GF-D8 (cell line): ENCODE measurements at places on chromosomes 3 and 15.

- DNase-seq: no peak
Observed at GRCh38 chr3:30944124-30944523, 49.7 kb upstream of the GADL1 start.

- DNase-seq: no peak
Observed at GRCh38 chr15:71329041-71329440, 213.8 kb downstream of the THSD4 start.

GRCh38 chr3:56363720-56364119 lies 104.5 kb downstream of the ERC2 start:
- DNase-seq: no peak

GRCh38 chr3:149388001-149388440 lies 10.6 kb upstream of the TM4SF1 start:
- DNase-seq: no peak

DNA sequence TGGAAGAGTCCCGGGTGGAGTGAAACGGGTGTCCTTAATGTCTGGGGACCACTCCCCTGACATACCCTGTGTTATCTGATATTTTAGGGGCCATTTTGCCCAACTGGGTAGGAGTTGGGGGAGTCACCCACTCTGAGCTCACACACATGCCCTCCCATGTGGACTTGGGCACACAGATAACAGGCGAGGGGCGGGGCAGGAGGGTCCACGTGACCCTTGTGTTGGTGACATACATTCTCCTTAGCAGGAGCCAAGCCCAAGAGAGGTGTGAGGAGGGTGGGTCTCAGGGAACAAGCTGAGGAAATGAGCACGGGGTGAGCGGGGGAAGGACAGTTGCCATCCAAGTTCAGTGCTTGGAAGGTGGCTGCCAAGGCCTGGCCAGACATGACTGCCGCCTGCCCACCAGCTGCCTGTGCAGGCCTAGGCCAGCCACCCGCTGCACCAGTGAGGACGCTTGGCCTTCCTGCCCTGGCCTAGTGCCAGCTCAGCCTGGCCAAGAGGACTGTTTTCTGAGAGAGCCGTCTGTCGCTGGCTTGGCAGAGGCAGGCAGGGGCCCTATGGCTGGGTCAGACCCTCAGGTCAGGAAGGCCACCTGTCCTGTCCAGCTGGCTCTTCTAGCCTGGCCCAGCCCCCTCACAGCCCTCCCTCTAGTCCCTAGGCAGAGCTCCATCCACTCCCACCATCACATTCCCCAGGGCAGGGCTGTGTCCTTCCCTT lies 31.3 kb upstream of the TMEM115 start:
- no peak for DNase-seq

GRCh38 chr3:62607287-62608029 lies 234.1 kb upstream of the FEZF2 start:
- no peak for DNase-seq

DNA sequence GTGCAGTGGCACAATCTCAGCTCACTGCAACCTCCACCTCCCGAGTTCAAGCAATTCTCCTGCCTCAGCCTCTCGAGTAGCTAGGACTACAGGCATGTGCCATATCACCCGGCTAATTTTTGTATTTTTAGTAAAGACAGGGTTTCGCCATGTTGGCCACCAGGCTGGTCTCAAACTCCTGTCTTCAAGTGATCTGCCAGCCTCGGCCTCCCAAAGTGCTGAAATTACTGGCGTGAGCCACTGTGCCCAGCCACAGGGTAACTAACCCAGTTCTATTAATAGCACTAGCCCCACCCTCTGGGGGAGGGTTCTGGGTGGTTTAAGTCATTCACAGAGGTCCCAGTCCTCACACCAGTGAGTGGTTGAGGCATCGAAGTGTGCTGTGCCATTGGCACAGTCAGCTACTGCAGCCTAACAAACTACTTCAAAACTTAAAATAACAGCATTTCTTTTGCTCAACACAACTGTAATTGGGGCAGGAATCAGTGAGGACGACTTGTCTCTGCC lies 44.0 kb downstream of the RHCG start:
- DNase-seq: no peak

GRCh38 chr15:26632500-26632899 lies 140.4 kb downstream of the GABRB3 start:
- DNase-seq: no peak

GRCh38 chr3:7651274-7651673 lies 790.4 kb downstream of the GRM7 start:
- no peak for DNase-seq

- no peak for DNase-seq
Observed at GRCh38 chr3:73669260-73669659, 44.5 kb upstream of the PDZRN3 start.

DNA sequence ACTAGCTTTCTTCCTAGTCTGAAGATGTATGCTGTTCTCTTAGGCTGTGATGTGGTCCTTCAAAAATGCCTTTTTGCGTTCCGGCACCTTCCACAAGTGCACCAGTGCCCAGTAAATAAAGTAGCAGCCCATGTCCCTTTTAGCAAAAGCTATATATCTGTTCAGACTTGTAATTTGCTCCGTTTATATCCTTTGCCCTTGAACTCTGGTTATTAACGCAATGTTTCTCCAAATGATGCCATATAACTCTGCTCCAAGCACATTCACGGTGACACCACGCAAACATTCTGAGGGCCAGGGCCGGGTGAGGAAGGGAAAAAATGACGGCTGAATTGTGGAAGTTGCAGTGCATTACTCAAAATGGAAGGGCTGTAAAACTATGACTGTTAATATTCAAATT lies 1001.1 kb upstream of the NR2F2 start:
- no peak for DNase-seq

GRCh38 chr3:86563400-86563970 lies 427.5 kb downstream of the VGLL3 start:
- DNase-seq: no peak

DNA sequence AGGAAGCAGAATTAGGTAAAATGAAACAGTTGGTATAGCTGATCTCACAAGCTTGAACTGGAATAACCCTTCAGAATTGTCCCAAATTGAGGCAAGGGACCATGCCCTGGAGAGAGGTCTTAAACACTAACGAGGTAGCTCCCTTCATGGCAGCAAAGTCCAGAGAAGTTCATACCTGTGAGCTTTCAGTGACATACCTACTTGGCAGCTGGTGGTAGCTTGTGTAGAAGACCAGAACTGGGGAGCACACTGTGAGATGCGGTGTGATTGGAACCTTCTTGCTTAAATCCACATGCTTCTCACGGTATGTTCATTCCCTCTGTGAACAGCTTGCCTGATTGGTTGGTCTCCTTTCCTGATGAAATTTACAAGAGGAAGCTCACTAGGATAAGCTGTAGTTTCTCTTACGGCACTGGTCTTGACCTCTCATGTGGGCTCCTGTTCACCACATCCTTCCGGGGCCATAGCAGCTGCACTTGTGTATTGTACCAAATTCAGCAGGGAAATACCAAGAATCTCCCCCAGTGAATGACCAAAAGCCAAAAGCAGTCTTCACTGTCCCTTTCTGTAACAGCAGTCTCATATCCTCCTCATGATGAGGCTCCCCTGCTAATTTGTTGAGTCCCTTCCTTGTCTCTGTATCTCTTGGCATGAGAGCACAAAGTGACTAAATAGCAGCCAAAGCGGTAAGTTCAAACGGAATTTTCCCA lies 483.7 kb upstream of the FRG2C start:
- no peak for DNase-seq

- DNase-seq: no peak
Observed at GRCh38 chr3:52183786-52184445, 14.0 kb upstream of the ALAS1 start.

- no peak for DNase-seq
Observed at GRCh38 chr3:23264413-23264812, 61.3 kb downstream of the UBE2E2 start.

DNA sequence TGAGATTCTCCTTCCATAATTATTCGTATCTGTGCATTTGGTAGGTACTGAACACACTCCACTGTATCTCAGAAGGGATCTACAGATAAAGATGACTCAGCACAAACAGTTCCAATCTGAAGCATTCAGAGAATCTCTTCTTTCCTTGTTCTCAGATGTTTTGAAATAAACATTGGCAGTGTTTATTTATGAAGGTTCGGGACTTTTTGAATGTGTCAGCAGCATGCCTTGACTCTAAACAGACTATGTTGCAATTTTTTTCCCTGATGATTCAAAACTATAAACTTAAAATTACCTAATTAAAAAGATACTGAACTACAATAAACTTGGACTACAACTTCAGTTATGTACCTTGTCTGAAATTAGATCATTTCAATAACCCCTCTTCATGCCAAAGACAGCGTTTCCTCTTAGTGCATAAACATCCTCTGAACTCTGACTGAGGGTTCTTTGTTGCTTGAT lies 612.9 kb upstream of the TBL1XR1 start:
- DNase-seq: no peak

DNA sequence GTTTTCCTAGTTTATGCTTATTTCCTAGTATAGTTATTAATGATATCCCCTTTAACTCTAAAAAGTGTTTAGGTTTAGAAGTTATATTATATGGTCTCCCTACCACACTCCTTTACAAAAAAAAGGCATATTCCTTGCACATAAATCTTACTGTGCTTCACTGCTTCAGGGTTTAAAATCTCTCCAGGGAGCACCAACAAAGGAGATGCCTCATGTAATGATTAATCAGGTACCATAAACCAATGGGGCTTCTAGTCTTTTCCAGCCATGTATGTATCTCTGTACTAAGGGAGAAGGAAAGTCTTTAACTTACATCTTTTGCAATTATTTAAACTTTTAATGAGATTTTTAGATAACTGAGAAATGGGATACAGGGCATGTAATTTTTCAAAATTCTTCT lies 91.5 kb upstream of the RBMS3 start:
- no peak for DNase-seq

GRCh38 chr15:66600240-66600627 lies 34.4 kb upstream of the LCTL start:
- DNase-seq: no peak

GRCh38 chr15:96792216-96792615 lies 461.7 kb downstream of the NR2F2 start:
- DNase-seq: no peak

DNA sequence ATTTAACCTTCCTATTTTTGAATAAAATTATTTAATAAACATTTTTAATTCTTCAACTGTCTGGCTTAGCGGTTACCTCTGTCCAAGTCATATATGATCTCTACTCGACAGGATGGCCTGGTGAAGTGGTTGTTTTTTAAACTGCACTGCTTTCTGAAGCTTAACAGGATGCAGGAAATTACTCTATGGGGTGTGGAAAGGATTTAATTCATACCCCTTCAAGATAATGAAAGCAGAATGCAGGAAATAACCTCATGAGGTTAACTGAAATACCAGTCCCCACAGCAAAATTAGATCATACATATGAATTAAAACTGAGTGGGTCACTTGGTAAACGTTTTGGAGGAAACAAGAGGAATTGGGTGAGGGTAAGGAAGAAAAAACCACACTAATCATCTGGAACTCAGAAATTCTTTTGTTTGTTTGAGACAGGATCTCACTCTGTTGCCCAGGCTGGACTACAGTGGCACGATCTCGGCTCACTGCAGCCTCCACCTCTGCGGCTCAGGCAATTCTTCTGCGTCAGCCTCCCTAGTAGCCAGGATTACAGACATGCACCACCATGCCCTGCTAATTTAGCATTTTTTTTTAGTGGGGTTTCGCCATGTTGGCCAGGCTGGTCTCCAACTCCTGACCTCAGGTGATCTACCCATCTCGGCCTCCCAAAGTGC lies 50.1 kb downstream of the LYSMD4 start:
- DNase-seq: no peak

GRCh38 chr3:45084820-45085816 lies 59.0 kb downstream of the CLEC3B start:
- no peak for DNase-seq

- DNase-seq: no peak
Observed at GRCh38 chr3:179179979-179180759, 32.0 kb downstream of the PIK3CA start.

DNA sequence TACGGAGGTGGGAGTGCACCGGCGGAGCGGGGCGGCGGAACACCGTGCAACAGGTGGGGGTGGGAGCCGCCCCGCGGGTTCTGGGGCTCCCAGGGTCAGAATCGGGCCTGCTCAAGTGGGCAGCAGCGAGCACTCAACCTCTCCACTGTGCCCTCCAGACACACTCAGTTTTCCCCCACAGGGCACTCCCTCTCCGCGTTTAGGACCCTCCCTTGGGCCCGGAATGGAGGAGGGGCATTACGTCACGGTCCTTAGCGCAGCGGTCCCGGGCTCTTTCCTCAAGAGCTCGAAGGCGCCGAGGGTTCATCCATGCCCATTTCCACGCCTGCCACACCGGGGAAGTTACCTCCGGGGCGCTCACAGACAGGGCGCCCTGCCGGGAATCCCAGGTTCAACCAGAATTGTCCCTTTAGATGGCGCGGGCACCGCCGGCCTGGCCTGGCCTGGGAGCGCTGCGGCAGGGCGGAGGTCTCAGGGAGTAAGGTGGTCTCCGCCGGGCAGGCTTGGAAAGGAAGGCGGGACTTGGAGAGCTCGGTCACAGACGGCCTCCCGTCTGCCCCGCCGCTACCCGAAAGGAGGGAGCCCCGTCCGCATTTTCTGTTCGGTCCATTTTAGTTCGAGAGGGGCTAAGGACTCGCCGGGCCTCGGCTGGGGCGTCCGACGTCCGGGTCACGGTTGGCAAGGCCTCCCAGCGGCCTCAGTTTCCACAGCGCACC lies 5.1 kb downstream of the RNU6-1 start:
- DNase-seq: no peak

- DNase-seq: no peak
Observed at GRCh38 chr15:89187301-89187985, 33.9 kb downstream of the RLBP1 start.

DNA sequence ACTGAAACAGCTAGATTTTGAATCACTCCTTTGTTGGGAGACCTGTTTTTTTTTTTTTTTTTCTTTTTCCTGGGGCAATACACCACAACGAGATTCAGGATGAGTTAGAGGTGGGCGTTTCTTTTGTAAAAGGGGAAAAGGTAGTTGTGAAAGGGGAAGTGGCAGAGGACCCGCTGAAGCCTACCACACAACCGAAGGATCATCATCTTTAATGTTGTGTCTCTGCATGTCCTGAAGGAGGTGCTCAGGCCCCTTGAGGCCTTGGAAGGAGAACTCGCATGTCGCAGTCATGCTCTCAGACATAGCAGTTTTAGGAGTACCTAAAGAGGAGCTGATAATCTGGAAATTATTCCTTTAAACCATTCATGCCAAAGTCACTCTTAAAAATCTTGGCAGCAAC lies 137.9 kb upstream of the LRIG1 start:
- no peak for DNase-seq

DNA sequence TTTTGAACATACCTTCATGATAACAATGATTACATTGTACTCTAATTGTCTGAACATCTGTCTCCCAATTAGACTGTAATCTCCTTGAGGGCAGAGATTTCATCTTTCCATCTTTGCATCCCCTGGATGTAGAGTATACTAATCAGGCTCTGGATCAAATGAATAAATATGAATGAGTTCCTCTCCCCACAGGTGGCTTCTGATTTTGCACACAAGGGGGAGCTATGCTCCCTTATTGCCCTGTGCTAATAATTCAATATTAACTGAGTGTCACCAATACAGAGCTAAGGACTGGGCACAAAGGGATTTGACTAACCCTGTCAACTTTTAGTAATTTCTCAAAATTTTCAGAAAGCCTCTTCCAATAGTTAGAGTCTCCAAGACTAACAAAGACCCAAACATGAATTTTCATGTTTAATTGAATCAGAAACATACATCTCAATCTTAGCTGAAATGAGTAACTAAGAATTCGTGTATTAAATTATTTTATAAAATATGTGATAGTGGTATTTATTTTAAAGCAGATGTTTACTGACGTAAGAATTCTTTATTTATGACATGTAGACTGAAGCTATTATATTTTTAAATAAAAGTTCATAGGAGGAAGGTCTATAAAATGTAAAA lies 3.0 kb downstream of the DUOXA1 start:
- DNase-seq: no peak
